ENCODE measurements at places on chromosomes 5 and 9.

- no peak for DNase-seq
These were observed 135.6 kb upstream of the SMARCA2 start for GRCh38 chr9:1879501-1879900.

GRCh38 chr9:108178318-108178717, 677.5 kb downstream of the ACTL7B start:
- no peak for DNase-seq

DNA sequence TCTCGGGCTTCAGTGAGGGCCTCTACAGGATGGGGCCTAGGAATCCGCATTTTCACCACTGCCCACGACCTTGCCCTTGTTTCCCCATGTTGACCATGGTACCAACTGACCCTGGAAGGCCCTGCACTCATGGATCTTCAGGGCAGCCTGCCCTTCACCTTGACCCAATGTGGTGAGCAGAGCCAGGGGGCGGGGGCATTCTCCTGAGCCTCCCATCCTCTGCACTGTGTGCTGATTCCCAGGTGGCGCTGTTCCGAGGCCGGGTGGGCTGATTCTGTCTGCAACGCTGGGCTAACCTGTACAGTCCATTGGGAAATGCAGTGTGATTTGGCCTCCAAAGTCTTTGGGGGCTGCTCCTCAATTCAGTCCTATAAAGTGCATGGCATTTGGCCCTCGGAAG, 68.7 kb downstream of the SHB start:
- no peak for DNase-seq

DNA sequence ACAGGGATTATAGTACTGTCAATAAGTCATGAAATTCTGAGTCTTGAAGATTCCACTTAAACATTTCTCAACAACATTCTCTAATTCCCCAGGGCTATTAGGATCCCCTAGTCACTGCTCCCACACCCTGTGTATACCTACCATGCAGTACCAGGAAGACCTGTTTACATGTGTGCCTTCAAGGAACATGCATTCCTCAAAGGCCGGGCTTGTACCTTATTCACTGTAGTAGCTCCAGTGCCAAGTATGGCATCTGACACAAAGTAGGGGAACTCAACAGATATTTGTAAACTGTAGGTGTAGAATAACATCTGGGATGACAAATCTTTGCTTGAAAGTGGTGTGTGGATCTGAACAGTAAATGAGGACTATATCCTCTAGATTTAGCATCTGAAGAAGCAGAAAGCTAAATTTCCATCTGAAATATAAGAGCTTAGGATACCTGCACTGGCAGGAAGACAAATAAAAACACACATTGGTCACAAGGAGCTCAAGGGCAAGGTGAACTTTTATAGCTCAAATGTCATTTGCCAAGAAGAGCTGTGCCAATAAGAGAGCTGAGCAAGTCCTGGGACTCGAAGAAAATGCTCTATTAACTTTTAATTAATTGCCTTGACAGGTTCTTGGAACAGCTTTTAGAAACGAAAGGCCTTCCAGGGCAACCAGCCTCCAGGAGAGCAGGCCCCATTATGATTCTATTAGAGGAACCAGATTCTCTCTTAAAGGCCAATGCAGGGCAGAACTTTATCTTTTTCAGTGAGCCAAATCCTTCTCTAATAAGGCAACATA, 52.3 kb upstream of the MYOT start:
- DNase-seq: no peak

DNA sequence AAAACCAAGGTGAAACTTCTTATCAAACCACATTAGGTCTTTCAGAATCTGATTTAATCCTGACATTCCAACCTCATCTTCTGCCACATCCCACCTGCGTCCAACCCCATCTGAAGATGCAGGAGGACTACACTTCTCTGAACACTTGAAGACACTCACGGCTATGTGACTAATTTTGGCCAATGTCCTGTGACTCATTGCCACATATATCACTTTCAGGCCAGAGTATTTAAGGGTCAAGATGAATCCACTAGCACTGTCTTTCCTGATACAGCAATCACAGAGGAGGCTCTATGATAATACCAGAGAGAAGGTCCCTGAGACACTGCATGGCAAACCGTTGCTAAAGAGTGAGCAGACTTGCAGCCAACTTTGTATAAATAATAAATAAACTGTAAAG, 323.4 kb downstream of the NR2F1-AS1 start:
- no peak for DNase-seq
